ENCODE measurements at places on chromosomes 16 and 17. TPM values are rescaled to one million over a fixed set of nuclear protein-coding genes. Genes with fewer than 3 reads are reported as not detected.
A peak's percentile ranks its signal among the peaks of the same experiment; 100 is the strongest.

MEOX1 gene
- polyA plus RNA-seq, result not detected

LRRC37A gene
- polyA plus RNA-seq, result 0.52 TPM

ADAP2 gene
- 6.5 TPM for polyA plus RNA-seq

DNA sequence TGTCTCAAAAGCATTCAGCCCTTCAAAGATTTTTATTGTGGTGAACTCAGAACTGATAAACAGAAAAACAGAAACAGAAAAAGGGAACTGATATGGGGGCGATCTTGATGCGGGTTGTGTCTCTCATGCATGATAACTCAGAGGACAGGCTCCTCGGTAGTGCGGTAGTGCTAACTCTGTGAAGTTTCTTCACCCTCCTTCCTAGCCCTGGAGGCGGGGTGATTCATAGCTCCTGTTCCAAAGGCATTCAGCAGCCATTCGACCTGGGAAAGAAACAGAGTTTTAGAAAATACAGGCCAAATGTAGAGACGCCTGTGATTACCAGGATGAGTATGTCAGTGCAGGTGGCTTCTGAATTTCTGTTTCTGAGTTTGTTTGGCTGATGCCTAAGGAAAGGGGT lies 5.5 kb upstream of the MAF start:
- DNase-seq, result no peak

GRCh38 chr17:27519550-27519949 lies 63.3 kb downstream of the KSR1 start:
- DNase-seq, result no peak

- no peak for DNase-seq
These were observed 2.4 kb upstream of the TEKT3 start for GRCh38 chr17:15343749-15344148.

DNA sequence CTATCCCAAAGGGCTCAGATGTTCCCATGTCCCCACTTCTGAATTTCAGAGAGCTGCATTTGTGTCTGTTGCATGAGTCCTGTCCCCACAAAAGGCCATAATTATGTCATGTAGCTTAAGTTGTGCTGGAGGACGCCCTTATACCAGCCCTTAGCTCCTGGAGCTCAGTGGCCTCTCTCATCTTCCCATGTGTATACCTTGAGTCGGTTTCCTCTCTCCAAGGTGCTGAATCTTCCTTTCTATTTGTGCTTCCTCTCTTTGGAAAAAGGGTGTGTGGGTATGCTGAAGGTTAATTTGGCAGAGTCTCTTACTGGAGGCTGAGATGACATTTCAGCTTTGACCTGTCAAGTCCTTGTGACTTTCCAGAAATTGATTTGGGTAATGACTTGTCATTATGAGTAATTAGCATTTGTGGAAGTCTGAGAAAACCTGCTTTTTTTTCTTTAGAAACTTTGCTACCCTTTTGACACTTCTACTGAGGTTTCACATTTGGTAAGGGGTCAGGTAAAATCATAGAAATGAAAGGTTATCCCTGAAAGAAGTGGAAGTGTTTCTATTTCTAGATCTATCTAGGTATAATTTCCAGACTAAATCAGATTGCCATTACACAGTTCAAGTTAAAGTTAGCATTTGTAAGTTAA lies 185.4 kb downstream of the ABCC12 start:
- no peak for DNase-seq

GRCh38 chr17:156094-156621 lies 18.8 kb downstream of the SCGB1C2 start:
- no peak for DNase-seq

DNA sequence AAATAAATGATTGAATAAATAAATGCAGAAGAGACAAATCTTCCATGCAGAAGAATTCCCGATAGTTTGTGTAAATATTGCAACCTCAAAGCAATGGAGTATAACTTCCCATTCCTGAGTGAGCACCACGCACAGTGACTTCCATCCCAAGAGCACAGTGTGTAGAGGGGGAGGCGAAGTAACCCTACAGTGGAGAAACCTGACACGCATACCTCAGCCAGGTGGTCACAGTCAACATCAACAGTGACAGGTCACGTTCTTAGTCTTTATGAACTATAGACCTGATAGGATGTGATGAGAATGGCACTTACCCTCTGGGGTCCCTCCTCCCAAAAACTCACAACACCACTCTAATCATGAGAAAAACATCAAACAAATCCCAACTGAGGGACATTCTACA lies 111.6 kb downstream of the DYNLRB2 start:
- DNase-seq, result peak; percentile 86

DNA sequence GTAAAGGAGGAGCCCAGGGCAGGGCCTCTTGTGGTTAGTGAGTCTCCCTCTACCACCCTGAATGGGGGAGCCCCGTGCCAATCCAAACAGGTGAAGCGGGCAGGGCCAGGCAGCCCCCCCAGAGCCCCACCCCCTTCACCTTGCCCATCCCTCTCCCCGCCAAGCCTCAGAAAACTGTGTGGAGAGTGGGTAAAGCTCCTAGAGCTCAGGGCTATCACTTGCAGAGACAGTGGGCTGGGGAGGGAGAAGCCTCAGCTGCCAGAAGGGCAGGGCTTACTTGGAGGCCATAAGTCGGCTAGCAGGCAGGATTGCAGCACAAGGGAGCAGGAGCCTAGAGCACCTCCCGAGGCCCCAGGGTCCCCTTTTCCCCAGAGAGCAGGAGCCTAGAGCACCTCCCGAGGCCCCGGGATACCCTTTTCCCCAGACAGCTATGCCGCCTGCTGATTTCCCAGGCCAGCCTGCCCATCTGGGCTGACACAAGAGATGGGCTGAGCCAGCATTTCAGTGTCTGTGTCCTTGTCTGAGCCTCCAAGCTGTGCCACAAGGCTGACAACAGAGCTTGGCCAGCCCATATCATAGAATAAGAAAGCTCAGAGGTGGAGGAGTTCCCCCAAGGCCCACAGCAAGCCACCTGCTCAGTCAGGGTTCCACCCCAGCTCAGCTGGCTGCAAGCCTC lies 6.7 kb upstream of the KRT14 start:
- DNase-seq, result no peak

Data from kidney (tissue), 22 donors.